ENCODE measurements at places on chromosomes 7 and 10.

DNA sequence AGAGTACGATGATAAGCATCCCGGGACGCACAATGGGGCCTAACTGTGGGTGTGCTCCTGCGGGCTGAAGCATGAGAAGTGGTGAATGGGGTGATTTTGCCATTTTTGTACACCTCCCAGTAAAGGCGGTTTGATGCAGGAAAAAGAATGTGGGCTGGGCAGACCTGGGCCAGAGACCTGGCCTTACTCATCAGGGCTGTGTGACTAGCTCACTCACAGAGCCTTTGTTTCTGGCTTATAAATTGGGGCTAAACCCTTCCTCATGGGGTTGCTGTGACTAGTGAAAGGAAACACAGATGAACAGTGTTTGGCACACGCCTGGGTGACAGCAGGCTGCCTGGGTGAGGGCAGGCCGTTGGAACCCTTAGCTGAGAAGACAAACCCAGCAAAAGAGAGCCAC is 18.0 kb downstream of the RRP12 start:
- DNase-seq = no peak

DNA sequence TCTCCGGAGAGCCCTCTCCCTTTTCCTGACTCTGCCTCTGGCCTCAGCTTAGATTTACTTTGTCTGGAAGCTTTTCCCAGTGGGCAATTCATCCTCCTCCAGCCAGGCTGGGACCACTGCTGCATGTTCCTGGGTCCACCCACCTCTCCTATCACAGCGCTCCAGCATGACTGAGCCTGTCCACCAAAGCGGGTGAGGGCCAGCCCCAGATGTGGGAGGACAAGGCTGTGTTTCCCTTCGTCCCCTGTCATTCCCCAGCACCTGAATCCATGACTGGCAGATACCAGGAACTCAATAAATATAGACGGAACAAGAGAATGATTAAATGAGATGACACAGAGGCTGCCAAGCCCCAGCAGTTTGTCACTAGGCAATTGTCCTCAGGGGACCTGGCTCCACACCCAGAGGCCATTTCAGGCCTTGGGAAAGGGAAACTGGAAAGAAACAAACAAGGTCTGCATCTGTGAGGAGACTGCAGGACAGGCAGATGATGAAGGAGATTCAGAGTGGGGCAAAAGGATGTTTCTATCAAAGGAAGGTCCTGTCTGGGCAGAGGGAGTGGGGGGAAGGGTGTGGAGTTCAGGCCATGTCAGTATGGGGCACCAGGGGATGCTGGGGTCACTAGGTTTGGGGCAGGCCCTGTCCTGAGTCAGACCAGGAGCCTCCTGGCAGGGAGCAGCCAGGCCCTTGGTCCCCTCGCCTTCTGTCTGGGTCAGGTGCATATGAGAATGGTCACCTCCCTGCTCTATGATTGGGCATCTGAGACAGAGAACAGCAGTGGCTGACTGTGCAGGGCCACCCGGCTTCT is 576.4 kb downstream of the GRID1 start:
- DNase-seq = no peak

GRCh38 chr10:95181726-95182125 is 12.3 kb upstream of the ACSM6 start:
- no peak for DNase-seq

DNA sequence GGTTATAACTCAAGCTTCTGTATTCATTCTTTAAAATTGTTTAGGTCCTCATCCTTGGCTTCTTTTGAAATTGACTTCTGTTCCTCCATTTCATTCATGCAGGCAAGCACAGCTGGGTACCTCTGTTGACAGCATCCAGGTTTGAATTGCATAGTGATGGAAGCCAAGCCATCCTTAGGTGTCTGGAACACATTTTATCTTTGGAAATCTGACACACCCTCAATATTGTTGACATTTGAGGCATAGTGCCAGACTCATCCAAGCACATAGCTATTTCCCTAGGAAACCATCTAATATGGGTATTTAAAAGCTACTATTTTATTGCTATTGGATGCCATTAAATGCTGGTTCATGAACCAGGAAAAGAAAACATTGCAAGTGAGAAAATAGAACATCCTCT is 142.1 kb upstream of the PTPRZ1 start:
- DNase-seq = no peak

DNA sequence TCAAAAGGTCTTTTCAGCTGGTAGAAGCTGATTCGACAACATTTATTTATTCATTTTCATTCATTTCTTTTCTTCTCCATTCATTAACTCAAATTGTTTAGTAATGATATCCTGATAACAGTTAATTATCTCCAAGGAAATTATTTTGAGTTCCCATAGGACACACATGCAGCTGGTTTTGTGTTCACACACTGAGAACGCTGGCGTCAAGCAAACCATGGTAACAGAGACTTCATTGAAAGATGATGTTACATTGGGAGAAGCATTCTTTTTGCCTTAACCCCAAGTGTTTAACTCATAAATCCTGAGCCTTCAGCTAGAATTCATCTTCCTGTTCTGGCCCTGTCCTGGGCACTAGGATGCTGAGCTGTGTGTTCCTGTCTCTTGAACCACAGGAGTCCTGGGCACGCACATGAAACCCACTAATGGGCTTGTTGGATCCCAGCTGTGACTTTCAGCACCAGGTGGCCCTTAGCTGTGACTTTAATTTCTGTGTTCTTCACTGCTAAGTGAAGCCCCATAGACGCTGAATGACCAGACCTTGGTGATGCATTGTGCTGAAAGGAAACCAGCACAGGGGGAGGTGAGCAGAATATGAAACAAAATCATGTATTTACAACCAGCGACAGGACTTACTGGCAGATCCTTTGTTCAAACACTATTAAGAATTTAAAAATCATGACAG is 121.5 kb upstream of the PRSS58 start:
- DNase-seq = no peak

- DNase-seq = no peak
Observed at GRCh38 chr7:24406053-24406788, 122.2 kb downstream of the NPY start.

DNA sequence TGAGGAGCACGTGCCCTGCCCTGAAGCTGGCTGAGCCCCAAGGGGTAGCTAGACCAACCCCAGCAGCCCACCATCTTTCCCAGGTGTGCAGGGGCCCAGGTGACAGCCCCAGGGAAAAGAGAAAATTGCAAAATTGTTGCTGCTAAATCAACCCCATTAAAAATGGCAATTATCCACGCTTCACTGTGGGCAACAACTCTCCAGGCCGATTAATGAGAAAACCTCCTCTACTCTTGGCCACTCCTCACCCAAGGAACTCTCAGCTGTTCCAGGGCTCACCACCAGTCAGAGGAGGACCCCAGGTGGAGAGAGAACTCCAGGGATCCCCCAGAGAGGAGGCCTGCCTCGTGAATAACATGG is 516.1 kb upstream of the MGMT start:
- DNase-seq = no peak

- no peak for DNase-seq
Observed at GRCh38 chr7:17436126-17436525, 137.7 kb downstream of the AHR start.

DNA sequence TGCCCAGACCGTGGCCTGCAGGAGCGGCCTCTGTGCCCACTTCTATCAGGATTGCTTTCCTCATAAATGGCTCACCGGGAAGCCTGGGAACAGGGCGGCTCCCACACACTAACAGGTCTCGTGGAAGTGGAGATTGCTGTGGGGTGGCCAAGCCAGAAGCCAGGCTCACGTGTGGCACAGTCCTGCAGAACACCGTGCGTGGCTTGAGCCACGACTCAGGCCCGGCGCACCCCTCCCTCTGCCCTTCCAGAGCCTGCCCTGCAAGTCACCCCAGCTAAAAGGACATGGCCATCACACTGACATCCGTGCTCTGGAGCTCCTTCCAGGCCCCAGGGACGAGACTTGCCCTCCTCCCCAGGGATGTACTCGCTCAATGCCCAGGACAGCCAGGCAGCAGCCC is 7.0 kb downstream of the GPER1 start:
- no peak for DNase-seq

GRCh38 chr10:119478111-119478802 is 64.3 kb downstream of the RGS10 start:
- peak; percentile 68 for DNase-seq

Measured in GM06990 (cell line).